ENCODE measurements at places on chromosomes 12 and 14. TPM values are rescaled to one million over a fixed set of nuclear protein-coding genes. Genes with fewer than 3 reads are reported as not detected.

DNA sequence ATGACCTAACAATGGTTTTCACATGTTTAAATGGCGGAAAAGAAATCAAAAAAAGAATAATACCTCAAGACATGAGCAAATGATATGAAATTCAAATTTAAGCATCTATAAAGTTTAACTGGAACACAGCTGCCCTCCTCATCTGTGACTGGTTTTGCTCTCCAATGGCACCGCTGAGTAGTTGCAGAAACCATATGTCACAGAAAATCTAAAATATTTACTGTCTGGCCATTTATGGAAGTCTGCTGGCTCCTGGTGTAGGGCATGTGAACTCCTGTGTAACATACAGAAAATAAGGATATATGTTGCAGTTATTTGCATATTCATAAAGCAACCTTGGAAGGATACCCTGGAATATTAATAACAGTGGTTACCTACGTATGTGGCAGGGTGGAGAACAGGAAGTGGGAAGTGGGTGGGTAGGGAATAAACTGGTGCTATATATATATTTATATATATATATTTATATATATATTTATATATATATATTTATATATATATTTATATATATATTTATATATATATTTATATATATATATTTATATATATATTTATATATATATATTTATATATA is 48.4 kb downstream of the LTBP2 start:
- peak; percentile 31 for DNase-seq

- DNase-seq = no peak
Measured at GRCh38 chr12:90936230-90937005, 18.6 kb downstream of the CCER1 start.

DNA sequence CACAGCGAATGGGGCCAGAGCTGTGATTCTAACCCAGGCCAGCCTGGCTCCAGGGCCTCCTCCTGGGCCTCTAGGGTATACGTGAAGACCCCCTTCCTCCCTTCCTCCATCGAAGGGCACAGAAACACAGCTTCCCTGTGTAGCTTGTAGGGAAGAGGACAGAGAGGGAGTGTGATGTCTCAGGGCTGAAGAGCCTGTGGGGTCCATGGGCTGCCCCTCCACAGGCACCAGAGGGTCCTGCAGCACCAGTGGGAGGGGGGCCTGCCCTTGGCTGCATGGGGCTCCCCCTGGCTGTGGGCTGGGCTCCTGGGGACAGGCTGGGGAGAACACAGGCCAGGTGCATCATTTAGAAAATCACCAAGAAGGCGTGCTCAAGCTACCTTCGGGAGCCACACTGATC is 178.5 kb downstream of the CALM1 start:
- DNase-seq = no peak

DNA sequence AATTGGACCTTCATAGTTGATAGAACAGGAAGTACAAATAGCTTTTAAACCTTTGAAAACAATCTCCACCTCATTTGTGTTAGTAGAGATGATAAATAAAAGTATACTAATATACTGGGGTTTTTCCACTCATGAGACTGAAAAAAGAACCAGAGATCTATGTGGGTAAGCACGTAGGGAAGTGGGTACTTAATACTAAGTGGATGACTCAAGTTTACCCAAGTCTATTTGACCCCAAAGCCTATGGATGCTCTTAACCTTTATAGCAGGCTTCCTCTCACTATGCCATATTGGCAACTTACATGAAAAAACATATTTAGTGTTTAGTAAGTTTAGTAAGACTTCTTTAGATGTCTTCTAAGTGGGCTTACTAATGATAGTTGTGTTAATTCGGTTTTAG is 49.2 kb upstream of the CHPT1 start:
- no peak for DNase-seq

DNA sequence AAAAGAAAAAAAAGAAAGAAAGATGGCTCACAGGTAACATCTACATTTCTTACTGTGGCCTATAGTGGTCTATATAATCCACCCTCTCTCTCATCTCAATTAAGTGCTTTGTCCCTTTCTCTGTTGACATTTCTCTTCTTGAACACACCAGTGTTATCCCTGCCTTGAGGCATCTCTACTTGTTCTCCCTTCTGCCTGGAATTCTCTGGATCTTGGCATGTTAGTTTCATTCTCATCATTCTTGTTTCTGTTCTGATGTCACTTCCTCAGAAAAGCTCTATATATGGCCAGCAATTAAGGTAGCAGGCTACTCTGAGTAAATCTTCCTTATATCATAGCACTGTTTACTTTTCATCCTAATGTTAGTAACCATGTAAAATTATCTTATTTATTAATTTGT is 155.7 kb upstream of the PDZRN4 start:
- no peak for DNase-seq

DNA sequence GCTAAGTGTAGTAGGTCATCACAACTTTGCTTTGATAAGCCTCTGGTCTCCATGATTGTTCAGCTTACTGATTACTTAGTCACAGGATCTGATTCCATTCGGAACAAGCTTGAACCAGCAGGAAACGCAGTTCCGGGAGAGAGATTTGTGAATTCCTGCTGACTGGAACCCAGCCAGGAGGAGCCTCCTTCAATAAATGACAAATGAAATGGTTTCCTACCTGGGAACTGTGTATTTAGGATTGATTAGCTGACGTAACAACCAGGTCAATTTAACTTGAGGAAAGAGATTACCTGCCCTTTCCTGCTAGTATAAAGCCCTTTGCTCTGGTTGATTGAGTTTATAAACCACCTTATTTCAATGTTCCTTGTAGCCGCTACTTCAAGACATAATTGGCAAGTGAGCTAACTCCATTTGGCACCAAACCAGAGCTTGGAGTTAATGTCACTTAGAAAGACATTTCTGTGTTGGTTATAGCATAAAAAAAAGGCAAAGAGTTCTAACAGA is 35.1 kb upstream of the KCNH3 start:
- peak; percentile 81 for DNase-seq

Gene GARIN6
- polyA plus RNA-seq = not detected

GRCh38 chr14:24145690-24146452 is 539 bp downstream of the PSME2 start:
- peak; percentile 80 for DNase-seq

DNA sequence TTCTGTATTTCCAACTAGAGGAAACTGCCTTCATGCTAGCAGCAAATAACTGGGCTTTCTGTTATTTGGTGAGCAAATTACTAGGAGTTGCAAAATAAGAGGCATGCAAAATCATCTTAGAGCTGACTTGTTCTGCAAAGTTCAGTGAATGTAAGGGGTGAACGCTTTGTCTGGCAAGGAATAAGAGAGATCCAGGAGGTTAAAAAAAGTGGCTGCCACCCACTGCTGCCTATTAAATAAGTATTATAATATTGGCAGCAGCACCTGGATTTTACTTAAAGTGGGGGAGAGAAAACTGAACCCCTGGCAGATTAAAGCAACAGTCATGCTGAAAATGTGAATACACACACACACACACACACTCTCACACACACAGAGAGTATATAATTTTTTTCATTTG is 557.0 kb downstream of the FLRT2 start:
- DNase-seq = no peak

Gene UNC79
- polyA plus RNA-seq = under 0.01 TPM

Gene CLEC1B
- polyA plus RNA-seq = not detected

Gene PSMB11
- polyA plus RNA-seq = not detected

DNA sequence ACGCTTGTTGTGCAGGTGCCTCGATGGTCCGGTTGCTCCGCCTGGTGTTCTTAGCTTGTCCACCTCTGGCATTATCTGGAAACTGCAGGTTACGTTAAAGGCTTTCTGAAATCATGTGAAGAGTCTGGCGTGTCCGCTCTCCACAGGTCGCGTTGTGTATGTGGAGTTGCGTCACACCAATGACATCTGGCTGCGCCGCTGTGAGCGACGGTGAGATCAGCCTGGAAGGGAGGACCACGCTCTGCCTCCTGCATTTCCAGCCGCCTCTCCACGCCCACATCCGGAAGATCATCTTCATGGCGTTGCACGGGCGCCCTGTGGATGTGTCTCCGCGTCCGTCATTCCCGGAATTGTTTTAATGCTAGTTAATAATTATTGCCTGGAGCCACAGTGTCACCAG is 50.6 kb upstream of the GALNT9 start:
- DNase-seq = no peak

Gene KLHL33
- 0.03 TPM for polyA plus RNA-seq

DNA sequence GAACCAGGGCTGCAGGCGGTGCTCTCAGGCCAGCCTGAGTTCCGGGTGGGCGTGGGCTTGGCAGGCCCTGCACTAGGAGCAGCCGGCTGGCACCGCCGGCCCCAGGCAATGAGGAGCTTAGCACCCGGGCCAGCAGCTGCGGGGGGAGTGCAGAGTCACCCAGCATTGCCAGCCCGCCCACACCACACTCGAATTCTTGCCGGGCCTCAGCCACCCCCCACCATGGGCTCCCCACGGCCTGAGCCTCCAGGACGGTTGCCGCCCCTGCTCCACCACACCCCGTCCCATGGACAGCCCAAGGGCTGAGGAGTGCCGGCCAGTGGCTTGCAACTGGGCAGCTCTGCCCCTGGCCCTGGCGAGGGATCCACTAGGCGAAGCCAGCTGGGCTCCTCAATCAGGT is 453.4 kb downstream of the TMTC2 start:
- DNase-seq = no peak

DNA sequence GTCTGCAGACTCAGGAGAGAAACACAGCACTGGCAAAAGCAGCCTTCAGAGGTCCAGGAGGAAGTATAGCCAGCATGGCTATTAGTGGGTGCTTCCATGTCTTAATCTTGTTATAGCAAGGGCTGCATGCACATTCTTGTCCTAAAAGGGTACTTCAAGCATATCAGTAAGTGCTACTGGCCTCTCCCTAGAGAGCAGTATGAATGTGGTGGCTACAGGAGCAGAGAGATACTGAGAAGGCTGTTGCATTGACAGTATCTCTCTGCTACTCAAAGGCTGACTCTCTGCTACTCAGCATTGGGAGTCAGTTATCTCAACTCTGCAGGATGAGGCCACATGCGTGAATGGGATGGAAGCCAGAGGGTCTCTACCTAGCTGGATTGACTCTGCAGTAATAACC is 2.0 kb downstream of the GARIN6 start:
- DNase-seq = no peak

Gene RFX4
- not detected for polyA plus RNA-seq

DNA sequence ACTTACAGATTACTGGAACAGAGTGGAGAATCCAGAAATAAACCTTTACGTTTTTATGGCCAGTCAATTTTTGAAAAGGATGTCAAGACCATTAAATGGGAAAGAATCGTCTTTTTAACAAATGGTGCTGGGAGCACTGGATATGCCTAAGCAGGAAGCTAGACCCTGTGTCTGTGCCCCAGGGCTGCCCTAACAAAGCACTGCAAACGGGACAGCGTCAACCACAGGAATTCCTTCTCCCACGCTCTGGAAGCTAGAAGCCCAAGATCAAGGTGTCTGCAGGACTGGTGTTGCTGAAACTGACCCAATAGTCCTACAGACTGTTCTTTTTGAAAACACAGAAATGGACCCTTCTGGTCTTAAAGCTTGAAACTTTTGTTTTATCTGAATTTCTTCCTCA is 9.3 kb upstream of the TMEM121 start:
- no peak for DNase-seq

GRCh38 chr14:33986804-33987203 is 35.9 kb upstream of the EGLN3 start:
- DNase-seq = peak; percentile 84

GRCh38 chr14:102223682-102224081 is 81.3 kb downstream of the MOK start:
- no peak for DNase-seq

- DNase-seq = no peak
Measured at GRCh38 chr12:93126069-93126474, 197.0 kb upstream of the EEA1 start.

GRCh38 chr12:123519141-123520001 is 14.1 kb downstream of the RILPL1 start:
- peak; percentile 56 for DNase-seq

DNA sequence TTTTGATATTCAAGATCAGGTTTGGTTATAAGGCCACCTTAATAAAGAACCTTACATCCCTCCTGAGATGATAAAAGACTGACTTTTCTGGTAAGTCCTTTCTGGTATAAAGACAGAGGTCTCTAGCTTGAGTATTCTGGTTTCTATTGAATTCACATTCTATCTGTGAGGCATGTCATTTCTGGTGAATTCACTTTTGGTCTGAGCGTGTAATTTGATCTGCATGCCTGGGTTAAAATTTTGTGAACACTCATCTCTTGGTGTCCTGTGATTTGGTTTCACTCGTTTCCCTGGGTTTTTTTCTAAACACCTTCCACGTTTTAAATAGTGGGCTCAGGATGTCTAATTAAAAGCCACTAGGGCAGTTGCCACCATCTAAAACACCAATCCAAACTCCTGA is 12.2 kb downstream of the EIF5 start:
- peak; percentile 40 for DNase-seq

Gene CMKLR1
- not detected for polyA plus RNA-seq

DNA sequence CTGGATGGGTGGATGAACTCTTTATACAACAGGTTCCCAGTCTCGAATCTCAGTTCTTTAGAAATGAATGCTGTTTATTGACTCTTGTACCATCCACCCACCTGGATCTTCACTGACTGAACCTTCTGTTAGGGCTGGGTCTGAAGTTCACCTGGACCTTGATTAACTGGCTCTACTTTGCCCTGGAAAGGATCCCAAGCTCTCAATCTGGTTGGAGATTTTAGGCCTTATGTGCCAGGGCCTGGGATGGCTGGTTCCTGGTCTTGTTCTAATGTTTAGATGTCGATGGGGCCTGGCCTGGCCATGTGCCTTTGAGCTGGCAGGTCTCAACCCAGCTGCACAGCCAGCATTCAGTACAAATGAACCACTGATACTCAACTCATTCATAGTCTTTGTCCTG is 76.5 kb upstream of the MED13L start:
- no peak for DNase-seq

DNA sequence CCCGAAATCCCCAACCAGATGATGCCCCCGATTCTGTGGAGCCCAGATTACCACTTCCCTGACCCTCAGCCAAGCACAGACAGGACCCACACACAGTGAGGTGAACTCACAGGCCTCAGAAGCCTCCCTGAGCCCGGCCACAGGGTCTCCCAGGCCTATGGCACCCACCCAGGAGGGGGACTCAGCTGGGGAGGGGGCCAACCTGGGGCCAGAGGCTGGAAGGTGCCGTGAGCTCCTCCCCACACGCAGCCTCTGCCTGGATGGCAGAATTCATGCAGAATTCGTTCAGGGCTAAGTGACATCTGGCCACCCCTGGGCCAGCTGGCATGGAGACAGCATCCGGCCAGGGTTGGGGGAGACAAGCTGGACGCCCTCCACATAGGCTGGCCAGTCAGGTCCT is 11.8 kb downstream of the TMEM179 start:
- no peak for DNase-seq

Measured in IMR-90 (cell line).